ELR (cell line): ENCODE measurements at places on chromosomes 11 and 22.

- DNase-seq: no peak
These were observed 96.1 kb upstream of the CD82 start for GRCh38 chr11:44469412-44469811.

DNA sequence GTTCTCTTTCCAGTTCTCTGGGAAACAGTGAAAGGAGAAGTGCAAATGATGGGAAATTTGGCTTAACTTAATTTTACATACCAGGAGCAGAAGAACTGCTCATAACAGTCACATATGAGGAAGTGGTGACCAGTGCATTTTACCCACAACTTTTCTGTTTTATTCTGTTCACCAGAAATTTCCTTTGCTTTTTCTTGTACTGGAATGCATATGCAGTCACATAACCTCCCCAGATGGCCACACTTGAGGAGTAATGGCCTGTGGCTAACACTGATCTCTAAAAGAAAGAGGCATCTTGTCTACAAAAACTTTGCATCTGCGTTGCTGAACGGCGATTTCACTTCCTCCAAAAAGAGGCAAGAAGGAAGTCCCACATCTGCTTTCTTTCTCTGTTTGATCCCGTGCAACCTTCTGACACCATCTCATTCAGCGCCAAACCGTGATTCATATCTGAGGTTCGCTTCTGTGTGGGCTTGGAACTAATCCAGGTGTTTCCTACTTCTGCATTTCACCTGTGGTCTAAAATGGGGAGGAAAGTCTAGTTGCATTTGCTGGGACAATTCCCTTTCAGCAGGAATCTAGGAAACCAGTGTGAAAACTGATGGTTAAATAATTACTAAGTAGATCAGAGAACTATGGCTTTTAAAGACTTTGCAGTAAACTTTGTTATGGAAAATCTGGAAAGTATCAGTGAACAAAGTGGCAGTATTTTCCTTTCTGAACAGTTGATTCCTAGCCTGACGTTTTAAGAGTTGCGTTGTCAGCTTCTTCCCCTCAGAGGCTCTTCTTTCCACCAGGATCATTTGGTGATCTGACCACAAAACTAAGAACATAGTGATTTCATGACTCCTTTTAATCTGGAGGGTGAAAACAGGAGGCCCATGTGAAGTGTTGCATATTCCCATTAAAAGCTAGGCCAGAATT, 4.2 kb upstream of the MPEG1 start:
- peak; percentile 67 for DNase-seq

DNA sequence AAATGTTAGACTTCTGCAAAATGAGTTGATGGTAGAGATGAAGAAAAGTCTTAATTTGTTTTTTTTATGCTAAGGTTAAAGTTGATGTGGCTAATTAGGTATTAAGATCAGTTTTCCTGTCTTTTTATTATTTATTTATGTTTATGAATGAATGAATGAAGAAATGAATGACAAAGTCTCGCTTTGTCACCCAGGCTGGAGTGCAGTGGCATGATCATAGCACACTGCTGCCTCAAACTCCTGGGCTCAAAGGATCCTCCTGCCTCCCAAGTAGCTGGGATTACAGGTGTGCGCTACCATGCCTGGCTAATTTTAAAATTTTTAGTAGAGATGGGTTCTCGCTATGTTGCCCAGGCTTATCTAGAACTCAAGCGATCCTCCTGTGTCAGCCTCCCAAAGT, 29.2 kb downstream of the MTMR3 start:
- DNase-seq: no peak

GRCh38 chr11:20026629-20027555, 133.4 kb downstream of the DBX1 start:
- DNase-seq: no peak

DNA sequence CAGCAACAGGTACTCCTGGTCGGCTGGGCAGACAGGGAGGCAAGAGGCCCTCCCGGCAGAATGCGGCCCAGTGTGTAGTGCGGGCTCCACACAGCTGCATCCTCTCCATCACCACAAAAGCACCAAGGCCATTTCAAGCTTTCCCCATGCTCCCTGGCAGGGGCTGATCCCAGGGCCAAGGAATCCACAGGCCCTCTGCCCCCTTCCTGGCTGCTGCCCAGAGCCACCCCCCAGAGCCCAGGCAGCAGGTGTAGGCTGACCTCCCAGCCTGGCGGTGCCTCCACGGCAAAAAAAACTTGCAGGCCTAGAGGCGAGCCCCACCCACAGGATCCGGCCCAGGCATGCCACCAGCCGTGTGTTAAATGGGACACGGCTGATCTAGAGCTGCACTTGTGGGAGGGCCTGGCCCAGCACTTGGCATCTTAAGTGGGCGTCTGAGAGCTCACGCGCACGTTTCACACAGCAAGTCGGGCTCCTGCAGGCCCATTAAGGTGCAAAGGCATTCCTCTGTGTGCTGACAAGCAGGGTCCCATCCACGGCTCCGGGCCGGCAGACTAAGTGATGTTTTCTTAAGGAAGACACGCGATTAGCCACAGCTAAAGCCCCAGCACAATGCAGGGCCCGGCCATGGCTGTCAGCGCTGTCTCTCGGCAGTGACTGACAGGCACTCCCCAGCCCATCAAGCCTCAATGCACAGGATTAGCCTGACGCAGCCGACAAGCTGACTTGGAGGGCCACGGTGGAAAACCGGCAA, 19.8 kb upstream of the GNB1L start:
- no peak for DNase-seq
